Activated CD8-positive, alpha-beta memory T cell treated with anti-CD3 and anti-CD28 coated beads for 1 hour (primary cell): ENCODE measurements at places on chromosomes 1 and 21.

DNA sequence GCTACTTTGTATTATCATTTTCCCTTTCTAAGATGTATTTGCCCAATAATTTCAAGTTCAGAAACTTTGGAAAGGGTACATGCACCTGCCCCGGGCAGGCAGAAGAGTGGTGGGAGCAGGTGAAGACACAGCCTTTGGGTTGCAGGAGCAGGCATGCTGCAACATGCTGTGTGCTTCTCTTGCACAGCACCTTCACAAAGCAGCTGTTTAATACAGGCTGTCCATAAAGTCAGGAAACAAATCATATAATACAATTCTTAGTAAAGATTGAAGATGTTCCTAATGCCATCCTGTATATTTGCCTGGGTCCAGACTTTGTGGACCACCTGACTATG, 182.9 kb downstream of the ZNF281 start:
- DNase-seq: no peak

DNA sequence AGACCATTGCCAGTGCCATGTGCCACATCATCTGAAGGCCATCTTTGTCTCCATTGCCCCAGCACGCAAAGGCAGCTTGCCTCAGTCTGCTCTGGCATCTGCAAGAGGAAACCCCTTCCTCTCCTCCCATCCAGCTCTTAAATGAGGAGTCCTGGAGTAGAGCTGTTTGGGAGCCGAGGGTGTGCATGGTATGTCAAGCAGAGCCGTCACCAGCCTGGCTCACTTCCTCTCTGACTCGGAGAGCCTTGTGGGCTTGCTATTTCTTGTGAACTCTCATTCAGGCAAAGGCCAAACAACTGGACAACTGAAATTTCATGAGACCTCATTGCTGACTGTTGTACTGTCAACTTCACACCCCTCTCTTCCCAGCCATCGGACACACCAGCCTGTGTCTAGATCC, 143.9 kb downstream of the SIPA1L2 start:
- no peak for DNase-seq

DNA sequence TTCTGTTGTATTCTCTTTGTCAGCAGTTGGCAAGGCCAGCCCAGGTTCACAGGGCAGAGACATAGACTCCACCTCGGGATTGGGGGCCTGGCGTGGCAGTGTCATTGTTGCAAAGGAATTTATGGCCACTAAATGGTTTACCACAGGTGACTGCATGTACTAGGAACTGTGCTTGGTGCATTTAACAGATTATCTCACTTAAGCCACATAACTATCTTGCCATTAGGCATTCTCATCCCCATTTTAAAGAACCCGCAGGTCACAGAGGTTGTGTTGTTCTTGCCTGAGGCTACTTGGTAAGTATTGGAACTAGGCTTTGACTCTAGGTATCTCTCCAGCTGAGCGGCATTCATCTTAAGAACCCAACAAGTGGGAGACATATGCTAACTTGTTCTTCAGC, 9.7 kb downstream of the TLCD4 start:
- no peak for DNase-seq

- DNase-seq: no peak
These were observed 67.0 kb downstream of the KIAA0319L start for GRCh38 chr1:35490250-35490649.

- DNase-seq: no peak
These were observed 25.0 kb downstream of the PBX1 start for GRCh38 chr1:164583835-164584539.

DNA sequence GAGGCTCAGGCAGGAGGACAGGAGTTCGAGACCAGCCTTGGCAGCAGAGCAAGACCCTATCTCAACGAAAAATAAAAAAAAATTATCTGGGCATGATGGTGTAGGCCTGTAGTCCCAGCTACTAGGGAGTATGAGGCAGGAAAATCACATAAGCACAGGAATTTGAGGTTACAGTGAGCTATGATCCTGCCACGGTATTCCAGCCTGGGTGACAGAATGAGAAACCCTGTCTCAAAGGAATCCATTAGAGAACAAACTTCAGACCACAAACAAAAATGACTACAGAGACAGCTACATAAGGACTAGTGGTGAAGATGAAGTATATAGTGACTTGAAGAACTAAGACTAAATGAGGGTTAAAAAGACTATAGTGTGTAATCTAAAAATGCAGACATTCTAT, 233.1 kb downstream of the RERE start:
- no peak for DNase-seq

DNA sequence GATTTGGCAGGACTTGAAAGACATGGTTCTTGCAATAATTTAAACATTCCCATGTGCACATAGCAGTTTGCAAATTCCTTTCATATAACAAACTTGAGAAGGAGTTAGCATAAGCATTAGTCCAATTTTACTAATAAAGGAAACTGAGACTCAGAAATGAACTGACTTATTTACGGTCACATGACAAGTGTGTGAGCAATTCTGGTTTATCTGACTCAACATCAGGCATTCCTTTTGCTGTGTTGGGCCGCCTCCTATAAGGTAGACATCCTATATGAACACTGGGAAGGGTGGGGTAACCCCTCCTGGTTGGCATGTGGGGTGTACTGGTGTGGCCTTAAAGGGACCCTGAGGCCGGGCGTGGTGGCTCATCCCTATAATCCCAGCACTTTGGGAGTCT, 8.5 kb upstream of the CPT2 start:
- DNase-seq: no peak

- DNase-seq: no peak
These were observed 1.5 kb downstream of the CPTP start for GRCh38 chr1:1326075-1326605.

- DNase-seq: no peak
These were observed 53.6 kb downstream of the IRF2BP2 start for GRCh38 chr1:234556245-234556943.

DNA sequence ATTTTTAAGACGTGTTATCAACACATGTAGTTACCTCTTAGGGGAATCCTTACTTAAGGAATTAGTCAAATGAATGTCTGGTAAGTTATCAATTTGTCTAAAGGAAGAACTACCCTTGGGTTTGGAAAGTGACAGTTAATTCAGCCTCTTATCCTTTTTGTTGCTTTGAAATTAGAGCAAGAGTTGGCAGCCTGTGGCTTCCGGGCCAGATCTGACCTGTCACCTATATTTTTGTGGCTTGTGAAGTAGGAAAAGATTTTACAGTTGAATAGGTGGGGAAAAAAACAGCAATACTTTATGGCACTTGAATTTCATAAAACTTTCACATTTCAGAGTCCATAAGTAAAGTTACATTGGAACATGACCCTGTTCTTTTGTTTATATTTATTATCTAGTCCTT, 5.5 kb downstream of the MRPS6 start:
- DNase-seq: no peak

- no peak for DNase-seq
These were observed 981 bp downstream of the CLDN14 start for GRCh38 chr21:36478941-36479340.

GRCh38 chr1:183241471-183241870, 55.4 kb downstream of the LAMC2 start:
- DNase-seq: no peak

- DNase-seq: no peak
These were observed 41.8 kb downstream of the TRPM2 start for GRCh38 chr21:44395260-44395659.

DNA sequence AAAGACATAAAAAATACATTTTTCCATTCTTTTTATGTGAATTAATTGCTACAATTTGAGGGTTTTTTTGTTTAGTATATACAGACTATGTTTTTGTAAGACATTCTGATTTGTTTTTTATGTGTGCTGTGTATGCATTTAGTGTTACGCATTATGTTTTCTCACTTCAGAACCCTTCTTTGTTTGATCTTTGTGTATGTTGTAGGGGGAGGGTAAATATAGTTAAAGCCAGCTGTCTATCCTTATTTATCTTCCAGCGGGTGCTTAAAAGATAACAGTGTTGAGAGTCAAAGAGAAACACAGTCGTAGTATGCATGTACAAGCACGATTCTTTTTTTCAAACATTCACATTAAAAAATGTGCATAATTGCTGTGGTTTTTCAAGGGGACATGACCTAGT, 97.5 kb upstream of the KIAA1614 start:
- DNase-seq: no peak

- DNase-seq: no peak
These were observed 56.5 kb downstream of the SDC3 start for GRCh38 chr1:30852026-30852425.

- no peak for DNase-seq
These were observed 618 bp upstream of the SERTAD4 start for GRCh38 chr1:210231846-210232510.

DNA sequence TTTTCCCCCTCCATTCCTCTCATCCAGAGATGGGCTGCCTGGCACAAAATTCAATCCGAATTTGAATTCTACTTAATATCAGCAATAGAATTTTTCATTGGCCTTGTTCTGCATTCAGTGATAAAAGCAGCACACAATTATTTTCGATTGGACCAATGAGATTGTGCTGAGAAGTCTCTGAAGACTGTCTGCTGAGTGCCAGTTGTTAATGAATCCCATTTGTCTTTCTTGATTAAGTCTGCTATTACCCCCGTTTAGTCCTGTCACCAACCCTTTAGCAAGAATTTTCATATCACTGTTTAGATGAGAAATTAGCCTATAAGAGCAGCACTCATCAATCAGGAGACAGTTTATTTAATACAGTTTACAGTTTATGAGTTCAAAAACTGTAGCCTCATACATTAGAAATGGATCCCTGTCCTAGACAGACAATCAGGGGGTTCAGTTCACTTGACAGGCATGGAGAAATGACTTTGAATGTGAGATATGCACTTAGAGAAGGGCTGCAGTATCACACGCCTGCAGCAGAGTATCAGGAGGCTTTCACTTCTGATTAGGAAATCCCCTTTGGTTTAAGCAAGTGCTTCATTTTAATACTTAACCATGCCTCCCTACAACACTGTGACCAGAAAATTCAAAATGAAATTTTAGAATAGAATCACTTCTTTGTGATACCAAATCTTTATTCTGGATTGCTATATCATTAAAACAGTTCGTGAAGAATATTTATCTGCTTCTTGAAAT, 304.7 kb upstream of the PTBP2 start:
- no peak for DNase-seq

DNA sequence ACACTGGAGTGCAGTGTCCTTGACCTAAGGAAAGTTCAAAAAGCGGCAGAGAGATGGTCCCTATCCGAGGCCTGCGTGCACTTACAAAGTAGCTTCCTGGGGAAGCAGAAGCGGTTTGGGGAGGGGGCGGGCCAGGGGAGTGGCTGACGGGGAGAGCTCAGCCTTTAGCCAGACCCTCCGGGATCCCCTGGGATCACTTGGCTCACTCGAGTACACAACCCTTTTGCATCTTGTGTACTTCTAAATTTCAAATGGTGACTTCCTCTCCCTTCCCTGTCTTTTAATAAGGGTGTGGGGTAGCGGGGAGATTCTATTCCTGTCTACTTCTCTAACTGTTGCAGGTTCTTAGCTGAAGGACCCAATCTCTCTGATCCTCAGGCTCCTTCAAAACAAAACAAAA, 18.1 kb upstream of the SNX27 start:
- no peak for DNase-seq

DNA sequence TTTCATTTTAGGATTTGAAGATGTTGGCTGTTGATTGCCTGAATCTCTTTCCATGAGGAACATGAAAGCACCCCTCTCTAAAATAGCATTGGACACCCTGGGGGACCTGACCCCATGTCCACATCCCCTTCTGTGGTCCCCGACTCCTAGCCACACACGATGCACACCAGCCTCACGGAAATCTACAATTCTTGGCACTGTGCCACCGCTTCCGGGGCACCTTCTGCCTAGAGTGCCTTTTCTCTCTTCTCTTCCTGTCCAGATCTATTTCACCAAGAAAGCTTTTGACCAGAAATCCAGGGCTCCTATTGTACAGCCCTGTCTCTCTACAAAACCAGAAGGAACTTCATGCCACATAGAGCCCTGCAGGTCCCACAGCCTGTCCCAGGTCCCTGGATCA, 50.3 kb downstream of the MYSM1 start:
- DNase-seq: no peak

DNA sequence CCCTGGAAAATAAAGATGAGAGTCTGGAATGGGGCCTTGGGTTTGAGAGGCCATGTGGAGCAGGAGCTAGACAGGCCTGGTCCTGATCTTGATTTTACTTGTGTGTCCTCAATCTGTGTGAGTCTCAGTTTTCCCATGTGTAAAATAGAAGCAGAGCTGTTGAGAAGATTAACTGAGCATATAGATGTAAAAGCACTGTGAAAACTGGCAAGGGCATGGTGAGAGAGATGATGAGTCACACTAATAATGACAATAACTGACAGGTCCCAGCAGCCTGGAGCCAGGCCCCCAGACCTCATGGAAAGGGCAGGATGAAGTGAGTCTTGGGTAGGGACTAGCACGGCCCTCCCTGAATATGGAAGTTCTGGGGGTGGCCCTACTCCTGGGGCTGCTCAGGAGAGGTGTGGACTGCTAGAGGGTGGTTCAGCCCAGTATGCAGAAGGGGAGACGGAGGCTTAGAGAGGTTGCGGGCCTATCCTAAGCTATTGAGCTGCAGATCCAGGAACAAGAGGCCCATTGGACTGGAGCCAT, 2.8 kb upstream of the AHDC1 start:
- no peak for DNase-seq

- DNase-seq: no peak
These were observed 2.2 kb upstream of the FRRS1 start for GRCh38 chr1:99768524-99769245.

DNA sequence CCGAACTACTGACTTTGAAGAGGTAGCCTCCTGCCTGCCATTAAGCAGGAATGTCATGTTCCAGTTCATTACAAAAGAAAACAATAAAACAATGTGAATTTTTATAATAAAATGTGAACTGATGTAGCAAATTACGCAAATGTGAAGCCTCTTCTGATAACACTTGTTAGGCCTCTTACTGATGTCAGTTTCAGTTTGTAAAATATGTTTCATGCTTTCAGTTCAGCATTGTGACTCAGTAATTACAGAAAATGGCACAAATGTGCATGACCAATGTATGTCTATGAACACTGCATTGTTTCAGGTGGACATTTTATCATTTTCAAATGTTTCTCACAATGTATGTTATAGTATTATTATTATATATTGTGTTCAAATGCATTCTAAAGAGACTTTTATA, 159.8 kb upstream of the SGIP1 start:
- DNase-seq: no peak

- DNase-seq: peak; percentile 27
These were observed 1.1 kb downstream of the CKS1B start for GRCh38 chr1:154975409-154976059.

DNA sequence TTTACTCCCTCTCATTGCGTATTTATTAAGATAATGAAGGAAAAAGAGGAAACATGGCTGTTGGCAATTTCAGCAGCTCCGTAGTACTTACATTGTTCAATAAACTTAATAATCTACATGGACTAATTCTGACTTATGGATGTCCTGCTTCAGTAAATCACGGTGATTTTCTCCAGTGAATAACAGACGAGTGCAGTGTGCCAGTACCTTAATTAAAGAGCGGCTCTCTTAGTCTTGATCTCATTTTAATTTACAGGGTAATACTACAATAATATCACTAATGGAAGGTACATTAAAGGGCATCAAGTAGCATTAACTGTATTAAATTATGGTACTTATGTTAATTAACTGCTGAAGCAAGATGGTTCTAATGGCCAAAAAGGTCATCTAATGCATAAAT, 187.2 kb downstream of the NTNG1 start:
- no peak for DNase-seq

GRCh38 chr1:1899266-1899966, 8.5 kb upstream of the GNB1 start:
- DNase-seq: no peak

GRCh38 chr1:99180915-99181314, 83.4 kb upstream of the PLPPR4 start:
- no peak for DNase-seq
